Fibroblast of skin of back (primary cell): ENCODE measurements at places on chromosomes 2 and 18.

- DNase-seq: no peak
Observed at GRCh38 chr18:66211749-66212148, 392.1 kb downstream of the CDH19 start.

GRCh38 chr18:58977223-58977622 is 112.5 kb downstream of the ZNF532 start:
- DNase-seq: no peak

GRCh38 chr2:231795525-231796327 is 9.5 kb downstream of the COPS7B start:
- peak; percentile 75 for DNase-seq

GRCh38 chr2:9984217-9984739 is 32.8 kb downstream of the GRHL1 start:
- DNase-seq: peak; percentile 66

GRCh38 chr2:220871909-220872308 is 700.2 kb downstream of the EPHA4 start:
- DNase-seq: no peak

- DNase-seq: no peak
Observed at GRCh38 chr2:115807276-115807675, 1364.8 kb downstream of the DPP10 start.

GRCh38 chr2:237035781-237036475 is 49.8 kb upstream of the COPS8 start:
- no peak for DNase-seq

DNA sequence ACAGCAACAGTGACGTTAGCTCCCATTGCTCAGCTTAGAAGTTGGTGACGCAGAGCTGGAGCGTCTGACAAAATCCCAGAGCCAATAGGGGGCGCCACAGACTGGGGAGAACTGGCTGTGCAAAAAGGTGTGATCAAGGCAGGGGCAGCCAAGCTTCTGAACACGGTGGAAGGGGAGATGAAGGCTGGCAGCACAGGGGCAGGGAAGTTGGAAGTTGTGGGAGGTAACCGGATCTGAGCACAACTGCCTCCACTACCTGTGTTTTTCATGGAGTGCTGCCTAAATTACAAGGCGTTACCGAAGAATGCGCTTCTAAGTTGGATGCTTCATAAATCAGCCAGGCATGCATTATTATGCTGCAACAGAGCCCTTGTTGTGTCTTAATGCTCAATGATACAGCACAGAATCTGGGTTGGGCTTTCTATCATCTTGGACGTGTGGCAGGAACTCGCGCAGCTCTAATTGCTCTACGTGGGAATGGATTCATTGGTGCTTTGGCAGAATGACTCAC is 370.0 kb downstream of the SLC4A3 start:
- peak; percentile 41 for DNase-seq

DNA sequence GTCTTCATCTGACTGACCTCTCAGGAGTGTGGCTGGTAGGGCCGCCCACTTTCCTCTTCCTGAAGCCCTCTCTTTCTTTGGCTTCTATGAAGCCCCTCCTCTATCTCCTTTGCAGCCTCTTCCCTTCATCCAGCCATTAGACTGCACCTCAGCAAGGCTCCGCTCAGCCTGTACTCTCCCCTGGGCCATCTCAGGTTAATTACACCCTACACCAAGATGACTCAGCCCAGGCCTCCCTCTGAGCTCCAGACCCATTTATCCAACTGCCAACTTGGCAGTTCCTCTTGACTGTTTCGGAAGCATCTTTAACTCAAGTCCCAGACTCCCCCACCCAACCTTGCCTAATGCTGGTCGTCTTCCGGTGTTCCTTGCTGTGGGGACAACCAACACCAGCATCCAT is 5.8 kb upstream of the WNT6 start:
- no peak for DNase-seq

DNA sequence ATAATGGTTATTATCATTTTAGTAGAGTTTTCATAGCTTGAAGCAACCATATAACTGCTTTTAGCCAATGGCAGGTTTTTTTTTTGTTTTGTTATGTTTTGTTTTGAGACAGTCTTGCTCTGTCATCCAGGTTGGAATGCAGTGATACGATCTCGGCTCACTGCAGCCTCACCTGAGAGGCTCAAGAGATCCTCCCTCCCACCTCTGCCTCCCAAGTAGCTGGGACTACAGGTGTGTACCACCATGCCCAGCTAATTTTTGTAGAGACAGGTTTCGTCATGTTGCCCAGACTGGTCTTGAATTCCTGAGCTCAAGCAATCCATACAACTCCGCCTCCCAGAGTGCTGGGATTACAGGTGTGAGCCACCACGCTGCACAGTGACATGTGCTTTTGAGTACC is 117.5 kb upstream of the GAREM1 start:
- DNase-seq: no peak

DNA sequence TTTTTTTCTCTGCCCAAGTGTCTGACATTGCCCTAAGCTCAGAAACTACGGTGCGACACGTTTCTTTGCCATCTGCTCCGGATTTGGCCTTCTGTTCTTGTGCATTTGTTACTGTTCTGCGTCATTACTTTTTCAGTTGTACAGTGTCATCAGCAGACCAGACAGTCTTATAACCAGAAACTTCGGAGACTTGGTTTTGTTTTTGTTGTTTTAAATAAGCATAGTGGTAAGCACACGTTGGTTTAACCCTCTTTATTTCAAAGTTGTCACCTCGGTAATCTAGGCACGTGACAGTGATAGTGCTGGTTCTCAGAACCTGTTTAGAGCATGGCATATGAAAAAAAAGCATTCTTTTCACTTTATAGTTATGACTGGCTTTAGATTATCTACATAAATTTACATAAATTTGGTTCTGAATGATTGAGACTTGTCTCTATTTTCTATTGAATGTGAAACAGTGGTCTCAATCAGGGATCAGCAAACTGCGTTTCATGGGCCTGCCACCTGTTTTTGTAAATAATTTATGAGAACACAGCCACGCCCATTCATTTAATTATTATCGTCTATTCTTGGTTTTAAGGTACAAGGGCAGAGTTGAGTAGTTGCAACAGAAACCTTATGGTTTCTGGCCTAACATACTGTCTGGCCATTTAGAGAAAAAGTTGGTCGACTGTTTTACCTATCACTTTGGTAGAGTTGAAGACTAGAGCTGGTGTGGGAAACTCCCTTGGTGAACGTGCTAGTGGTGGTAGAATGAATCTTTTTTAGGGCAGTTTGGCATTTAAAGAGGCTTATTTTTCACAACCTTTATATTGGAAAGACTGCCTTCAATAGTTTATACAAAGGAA is 106.5 kb downstream of the ZNF532 start:
- no peak for DNase-seq

GRCh38 chr18:70368903-70369302 is 80.1 kb downstream of the SOCS6 start:
- DNase-seq: no peak

DNA sequence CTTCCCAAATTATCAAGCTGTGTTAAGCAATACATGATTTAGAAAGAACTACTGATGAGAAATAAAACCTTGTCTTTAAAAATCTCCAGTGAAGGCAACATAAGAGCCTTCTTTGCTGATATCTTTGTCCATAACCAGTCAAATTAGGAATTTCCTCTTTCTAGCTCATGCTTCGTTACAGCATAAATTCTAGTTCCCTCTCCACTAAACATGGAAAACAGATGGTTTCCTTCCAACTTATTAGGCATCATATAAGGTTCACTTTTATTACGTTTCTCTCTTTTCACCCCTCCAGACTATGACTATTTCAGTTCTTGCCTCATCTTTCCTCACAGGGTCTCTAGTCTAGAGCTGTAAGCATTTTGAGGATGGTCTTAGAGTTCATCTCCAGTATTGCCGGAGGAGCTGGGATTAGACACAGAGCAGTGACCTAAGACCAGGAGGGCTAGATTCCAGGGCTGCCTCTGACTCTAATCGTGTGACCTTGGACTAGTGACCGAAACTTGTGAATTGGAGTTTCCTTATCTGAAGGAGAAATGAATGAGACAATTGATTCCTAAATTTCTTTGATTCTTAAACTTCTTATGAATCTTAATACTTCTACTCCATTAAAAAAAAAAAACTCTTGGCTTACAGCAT is 195.5 kb upstream of the APCDD1 start:
- DNase-seq: no peak

GRCh38 chr2:164735309-164735919 is 106.2 kb downstream of the COBLL1 start:
- DNase-seq: peak; percentile 36

GRCh38 chr2:121722479-121722878 is 14.2 kb downstream of the NIFK start:
- DNase-seq: peak; percentile 79

DNA sequence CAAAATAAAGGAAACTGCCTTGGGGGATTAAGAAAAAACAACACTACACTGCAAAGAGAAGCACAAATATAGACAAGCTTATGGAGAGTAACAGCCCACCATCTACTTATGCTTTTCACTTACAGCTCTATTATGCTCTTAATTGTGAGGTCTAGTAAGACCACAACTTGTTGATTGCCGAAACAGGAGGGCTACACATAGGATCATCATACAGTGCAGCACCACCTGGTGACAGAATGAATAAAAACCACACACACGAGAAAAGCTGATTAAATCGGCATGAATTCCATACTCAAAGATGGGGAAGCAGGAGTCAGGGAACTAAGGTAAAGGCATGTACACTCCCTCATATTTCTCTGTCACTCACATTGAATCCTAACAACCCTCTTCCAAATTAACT is 259.2 kb downstream of the IKZF2 start:
- DNase-seq: peak; percentile 5

GRCh38 chr2:120745420-120746111 is 9.9 kb downstream of the GLI2 start:
- no peak for DNase-seq
